Stimulated activated CD8-positive, alpha-beta memory T cell treated with anti-CD3 and anti-CD28 coated beads, Interleukin-4, amount 100 ng/mL, for 48 hours (primary cell): ENCODE measurements at places on chromosomes 12 and 14.

DNA sequence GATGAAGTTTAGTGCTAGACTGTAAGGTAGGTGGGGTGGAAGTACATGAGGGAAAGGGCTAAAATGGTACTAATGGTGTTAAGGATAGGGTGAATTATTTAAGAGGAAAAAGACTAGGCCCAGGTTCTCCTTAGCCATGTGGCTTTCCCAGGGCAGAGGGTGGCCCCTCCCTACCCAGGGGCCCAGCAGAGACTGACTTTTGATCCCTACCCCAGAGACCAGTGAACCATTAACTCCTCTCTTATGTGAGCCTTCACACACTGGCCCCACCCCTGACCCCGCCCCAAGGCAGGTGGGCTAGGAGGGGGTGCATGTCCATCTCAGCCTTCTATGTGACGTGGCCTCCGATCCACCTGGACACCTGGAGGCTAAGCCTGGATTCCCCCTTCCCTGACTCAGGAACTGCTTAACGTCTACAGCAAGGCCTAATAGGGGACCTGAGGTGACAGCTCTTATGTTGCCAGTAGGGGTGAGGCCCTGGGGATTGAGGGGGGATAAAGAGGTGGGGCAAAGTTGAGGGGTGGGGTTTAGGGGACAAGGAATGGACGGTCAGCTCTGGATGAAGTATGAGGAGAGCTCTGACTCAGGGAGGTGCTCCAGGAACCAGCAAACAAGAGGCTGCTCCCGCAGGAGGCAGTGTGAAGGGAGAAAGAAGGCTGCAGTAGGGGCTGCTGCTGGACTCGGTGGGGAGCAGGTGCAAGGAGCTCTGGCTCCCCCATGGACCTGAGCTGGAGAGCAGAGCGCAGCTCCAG, 757 bp downstream of the SLC39A5 start:
- no peak for DNase-seq

DNA sequence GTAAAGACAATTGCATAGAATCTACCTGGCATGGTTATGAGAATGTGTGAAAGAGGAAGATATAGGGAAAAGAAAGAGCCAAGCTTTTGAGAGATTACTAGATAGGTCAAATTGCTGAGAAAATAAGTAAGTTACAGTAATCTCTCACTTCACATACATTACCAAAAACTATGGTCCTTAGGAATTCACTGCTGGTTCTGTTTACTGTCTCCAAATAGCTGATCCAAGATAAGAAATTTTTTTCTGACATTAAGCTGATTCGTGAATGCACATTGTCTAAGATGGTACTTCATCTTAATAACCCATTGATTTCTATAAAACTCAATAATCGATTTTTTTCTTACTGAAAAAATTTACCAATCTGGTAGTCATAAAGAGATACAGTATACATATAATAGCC, 17.4 kb downstream of the SIX1 start:
- DNase-seq, result no peak

DNA sequence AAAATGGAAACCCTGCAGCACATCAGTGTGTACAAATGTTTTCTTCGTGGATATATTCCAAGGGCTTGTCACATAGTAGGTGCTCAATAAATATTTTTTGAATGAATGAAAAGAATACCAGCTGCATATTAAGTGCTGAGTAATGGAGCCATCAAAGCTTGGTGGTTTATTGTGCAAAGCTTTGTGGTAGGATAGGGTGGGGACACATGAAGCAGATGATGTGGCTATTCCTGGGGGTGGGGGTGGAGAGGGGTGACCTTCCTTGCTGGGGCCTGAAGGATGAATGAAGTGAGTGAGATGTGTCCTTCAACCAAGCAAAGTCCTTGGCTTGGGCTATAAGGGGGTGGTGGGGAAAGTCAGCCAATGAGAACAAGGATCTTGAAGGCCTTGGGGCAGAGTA, 4.3 kb upstream of the KRT81 start:
- DNase-seq, result no peak

DNA sequence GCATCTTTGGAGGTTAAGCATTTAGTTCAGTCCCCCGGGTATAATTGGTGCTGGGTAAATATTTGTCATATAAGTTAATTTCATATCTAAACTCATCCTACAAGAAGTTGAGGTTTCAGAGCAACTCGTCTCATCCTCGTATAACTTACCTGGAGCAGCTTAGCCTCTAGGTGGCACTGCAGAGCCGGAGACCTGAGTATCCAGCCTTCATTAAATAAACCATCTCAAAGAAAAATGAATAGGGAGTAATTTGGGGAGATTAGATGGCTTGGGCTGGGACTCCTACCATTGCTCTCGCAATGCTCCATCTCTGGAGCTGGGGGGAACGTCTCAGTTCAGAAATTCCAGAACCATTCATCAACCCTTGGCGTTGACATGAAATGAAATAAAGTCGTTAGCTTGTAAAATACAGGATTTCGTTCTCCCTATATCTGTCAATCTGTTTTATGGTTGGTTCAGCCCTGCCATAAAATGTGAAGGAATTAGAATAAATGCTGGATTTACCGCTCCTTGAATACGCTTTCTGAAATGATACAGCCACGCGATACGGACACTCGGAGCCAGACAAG, 122.9 kb upstream of the TMEM132D start:
- DNase-seq, result peak; percentile 62

GRCh38 chr14:77372304-77372841, 4.5 kb downstream of the TMED8 start:
- no peak for DNase-seq

GRCh38 chr12:67506739-67507138, 141.8 kb upstream of the DYRK2 start:
- DNase-seq, result no peak

- peak; percentile 35 for DNase-seq
These were observed 165.1 kb downstream of the MON2 start for GRCh38 chr12:62631471-62632410.

GRCh38 chr14:64232095-64232838, 61.9 kb downstream of the ESR2 start:
- peak; percentile 50 for DNase-seq

DNA sequence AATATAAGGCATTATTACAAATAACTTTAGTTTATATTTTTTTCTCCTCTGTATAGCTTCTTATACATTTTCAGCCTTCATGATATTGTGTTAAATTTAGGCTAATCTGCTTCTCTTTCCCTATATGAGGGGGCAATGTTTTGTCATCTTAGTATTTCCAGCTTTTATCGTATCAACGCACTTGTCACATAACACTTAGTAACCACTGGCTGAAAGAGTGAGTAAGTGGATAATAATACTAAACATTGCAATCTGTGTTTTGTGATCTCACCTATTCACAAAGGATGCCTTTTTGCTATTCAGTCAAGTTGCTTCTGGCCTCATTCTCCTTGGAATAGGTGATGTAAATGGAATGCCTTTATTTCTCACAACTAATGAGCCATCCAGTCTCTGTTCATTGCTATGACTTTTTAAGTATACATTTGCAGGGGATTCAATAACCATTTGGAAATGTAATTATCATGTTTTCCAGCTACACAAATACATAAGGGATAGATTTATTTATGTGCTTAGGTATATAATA, 260.9 kb downstream of the BMP4 start:
- DNase-seq, result no peak

DNA sequence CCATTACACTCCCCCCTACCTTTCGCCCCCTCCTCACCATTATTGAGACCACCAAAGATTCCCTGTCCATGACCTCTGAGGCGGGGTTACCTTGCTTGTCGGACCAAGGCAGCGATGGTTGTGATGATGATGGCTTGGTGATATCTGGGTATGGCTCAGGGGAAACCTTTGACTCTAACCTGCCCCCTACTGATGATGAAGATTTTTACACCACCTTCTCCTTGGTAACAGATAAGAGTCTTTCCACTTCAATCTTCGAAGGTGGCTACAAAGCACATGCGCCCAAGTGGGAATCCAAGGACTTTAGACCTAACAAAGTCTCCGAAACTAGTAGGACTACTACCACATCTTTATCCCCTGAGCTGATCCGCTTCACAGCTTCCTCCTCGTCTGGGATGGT, 350.2 kb downstream of the DIO2 start:
- no peak for DNase-seq

DNA sequence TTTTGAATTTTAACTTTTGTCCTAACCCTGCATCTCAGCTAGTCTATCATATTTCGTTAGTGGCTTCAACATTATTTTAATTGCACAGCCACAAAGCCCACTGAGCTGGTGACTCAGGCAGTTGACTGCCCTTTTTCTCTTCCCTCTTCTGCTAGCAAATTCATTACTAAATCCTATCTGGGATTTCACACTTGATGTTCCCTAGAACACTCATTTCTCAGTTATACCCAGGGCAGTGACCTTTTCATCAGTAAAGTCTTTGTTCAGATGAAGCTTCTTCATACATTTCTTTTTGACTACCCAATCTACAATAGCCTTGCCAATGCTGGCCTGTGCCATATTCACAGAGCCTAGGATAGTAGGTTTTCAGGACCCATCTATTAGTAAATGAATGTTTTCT, 107.0 kb downstream of the ATXN7L3B start:
- DNase-seq, result no peak
